Fibroblast of skin of right biceps (primary cell): ENCODE measurements at places on chromosomes 4 and X.

- no peak for DNase-seq
Observed at GRCh38 chr4:3409571-3410091, 32.1 kb upstream of the HGFAC start.

- DNase-seq: peak; percentile 68
Observed at GRCh38 chr4:38101563-38101962, 141.4 kb downstream of the PTTG2 start.

GRCh38 chrX:32582729-32583128 lies 628.6 kb downstream of the DMD start:
- DNase-seq: no peak

GRCh38 chrX:96707804-96708203 lies 23.2 kb downstream of the DIAPH2 start:
- peak; percentile 1 for DNase-seq

DNA sequence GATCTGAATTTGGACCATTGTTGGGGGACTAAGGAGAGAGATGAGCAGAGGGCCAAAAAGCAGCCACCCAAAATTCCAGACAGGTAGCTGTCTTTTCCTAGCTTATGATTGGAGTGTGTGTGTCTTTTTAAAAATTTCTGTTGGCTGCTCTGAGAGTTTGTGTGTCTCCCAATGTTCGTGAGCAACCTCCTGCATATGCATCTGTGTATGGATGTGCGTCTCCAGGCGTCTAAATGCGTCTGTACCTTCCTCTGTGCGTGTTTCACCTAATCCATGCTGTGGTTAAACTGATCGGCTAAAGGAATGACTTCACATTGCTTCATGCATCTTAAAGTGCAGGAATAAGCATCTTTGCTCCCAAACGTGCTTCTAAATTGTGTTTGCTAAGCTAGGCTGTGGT lies 65.5 kb upstream of the LAS1L start:
- DNase-seq: no peak

DNA sequence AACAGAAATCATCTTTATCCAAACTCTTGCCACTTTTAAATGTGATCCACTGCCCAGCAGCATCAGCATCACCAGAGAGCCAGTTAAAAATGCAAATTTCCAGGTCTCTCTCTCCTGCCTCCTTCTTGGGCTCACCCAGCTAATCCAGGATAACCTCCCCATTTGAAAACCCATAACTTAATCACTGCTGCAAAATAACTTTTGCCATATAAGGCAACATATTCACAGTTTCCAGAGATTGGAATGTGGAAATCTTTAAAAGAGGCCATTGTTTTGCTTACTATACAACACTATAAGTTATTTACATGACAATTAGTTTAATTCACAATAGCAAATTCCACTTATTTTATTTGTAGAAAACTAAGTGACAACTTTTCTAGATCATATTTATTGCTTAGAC lies 4.8 kb upstream of the EXOSC9 start:
- DNase-seq: peak; percentile 49

DNA sequence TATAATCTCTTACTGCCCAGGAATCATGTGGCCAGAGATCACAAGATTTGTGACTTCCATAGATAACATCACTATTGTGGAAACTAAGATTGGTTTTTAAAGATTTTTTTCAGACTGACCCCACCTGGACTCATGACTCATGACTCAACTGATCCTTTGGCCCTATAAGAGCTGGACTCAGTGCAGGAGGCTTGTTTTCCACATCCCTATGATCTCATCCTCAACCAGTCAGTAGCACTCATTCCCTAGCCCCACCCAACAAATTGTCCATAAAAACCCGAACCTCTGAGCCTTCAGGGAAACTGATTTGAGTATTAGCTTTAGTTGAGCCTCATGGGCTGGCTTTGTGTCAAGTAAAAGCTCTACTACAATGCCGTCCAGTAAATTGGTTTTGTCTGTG lies 7.9 kb upstream of the NOCT start:
- no peak for DNase-seq

DNA sequence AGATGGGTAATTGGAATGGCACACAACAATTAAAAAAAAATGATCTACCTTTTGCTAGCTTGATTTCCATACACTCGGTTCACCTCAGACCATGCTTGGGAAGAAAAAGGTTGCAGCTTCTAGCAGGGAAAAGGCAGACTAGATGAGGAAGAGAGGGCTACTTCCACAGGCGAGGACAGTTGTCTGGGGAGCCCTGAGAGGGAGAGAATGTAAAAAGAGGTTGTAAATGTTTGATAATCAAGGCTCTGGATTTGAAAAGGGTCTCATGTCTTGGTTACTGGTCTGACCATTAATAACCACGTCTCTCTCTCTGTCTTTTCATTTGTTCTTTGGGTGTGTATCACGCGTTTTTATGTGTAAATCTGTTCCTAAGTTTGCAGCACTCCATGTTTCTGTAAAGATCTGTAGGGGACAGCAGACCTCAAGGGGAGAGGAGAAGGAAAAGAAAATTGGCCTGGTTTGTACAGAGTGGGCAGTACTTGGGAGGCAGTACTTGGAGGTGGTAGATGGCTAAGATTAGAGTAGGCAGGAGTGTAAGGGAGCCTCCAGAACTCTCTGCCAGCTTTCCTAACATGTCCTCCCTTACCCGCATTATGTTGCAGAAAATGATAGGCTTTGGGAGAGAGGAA lies 750 bp downstream of the ARMCX5 start:
- peak; percentile 22 for DNase-seq

DNA sequence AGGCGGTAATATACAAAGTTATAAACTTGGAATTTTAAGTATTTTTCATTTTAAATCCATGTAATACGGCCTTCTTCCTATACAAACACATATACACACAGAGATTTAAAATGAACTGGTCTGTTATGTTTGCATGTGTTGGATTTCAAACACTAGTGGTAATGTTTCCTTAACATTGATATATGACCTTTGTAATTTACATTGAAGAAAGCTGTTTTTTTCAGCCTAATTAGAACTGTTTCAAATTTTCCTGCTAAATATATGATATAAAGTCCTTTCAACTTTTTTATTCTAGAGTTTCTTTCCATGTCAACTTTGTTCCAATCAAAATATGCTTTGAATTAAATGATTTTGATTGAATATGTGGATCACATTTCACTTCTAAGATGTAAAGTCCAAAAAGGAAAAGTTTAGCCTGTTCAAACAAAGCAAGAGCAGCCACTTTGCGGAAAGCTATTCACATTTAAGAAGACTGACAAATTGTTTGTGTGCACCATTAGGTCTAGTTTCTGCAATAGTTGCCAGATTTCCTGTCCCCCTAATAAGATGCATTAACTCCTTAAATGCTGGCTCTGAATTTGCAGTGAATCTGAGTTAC lies 226.0 kb upstream of the MAB21L2 start:
- no peak for DNase-seq

DNA sequence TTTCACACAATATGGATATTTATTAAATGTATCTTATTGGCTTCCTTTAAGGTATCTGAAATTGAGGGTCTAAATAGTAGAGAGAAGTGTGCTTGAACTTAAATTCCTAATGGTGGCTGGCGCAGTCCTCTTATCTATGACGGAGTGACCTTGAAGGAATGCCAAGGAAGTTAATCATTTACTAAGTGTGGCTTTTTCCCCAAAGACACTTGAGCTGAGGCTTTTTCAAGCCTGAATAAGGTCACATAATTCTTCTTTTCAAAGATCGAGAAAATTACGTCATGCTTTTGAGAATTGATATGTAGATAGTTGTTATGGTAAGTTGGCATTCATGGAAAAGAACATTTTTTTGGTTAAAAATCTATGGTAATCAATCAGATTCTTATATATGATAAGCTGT lies 11.7 kb upstream of the PRPS2 start:
- no peak for DNase-seq

- no peak for DNase-seq
Observed at GRCh38 chrX:146109362-146109761, 291.7 kb downstream of the SLITRK2 start.

GRCh38 chr4:2817701-2818350 lies 24.9 kb downstream of the SH3BP2 start:
- DNase-seq: peak; percentile 40

DNA sequence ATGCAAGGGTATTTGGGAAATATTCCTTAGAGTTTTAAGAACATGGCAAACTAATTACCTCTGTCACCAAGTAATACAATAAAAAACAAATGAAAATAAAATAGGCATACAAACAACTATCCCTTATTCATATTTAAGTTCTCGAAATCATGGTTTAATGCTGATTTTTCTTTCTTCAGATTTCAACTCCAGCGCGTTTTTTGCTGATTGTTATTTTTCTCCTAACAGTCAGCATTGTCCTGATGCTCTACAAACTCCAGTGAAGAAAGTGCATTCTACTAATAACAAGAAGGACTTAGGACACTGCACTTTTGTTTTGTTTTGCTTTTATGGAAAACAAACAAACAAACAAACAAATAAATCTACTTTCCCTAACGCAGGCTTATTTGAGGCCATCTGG lies 282.4 kb downstream of the FSTL5 start:
- no peak for DNase-seq

- DNase-seq: peak; percentile 24
Observed at GRCh38 chrX:109270580-109271484, 211.1 kb downstream of the GUCY2F start.

- peak; percentile 32 for DNase-seq
Observed at GRCh38 chr4:75821966-75822365, 80.3 kb downstream of the PPEF2 start.

GRCh38 chr4:118373614-118374255 lies 20.9 kb upstream of the PRSS12 start:
- peak; percentile 76 for DNase-seq

DNA sequence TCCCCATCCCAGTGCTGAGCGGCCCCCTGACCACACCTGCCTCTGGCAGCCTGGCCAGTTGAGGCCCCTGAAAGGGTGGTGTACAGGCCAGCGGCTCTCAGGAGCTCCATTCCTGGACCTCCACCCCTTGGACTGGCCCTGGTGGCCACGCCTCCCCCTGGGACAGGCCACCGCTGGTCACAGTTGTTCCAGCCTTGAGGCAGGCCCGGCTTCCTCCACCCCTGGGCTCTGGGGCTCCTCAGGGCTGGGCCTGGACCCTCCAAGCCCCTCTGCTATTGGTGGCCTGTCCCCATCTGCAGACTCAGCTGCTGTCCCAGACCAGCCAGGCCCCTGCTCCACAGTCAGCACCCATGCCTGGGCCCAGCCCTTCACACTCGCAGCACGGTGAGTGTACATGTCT lies 93.2 kb upstream of the NKX1-1 start:
- DNase-seq: no peak

GRCh38 chrX:19152762-19153161 lies 30.5 kb upstream of the ADGRG2 start:
- DNase-seq: peak; percentile 30

- no peak for DNase-seq
Observed at GRCh38 chr4:3858046-3858730, 92.0 kb downstream of the ADRA2C start.

GRCh38 chrX:82748906-82749505 lies 759.1 kb upstream of the POU3F4 start:
- peak; percentile 17 for DNase-seq

- DNase-seq: no peak
Observed at GRCh38 chr4:133598779-133599178, 449.7 kb downstream of the PCDH10 start.

- DNase-seq: peak; percentile 72
Observed at GRCh38 chrX:153708415-153708814, 15.8 kb downstream of the BCAP31 start.

DNA sequence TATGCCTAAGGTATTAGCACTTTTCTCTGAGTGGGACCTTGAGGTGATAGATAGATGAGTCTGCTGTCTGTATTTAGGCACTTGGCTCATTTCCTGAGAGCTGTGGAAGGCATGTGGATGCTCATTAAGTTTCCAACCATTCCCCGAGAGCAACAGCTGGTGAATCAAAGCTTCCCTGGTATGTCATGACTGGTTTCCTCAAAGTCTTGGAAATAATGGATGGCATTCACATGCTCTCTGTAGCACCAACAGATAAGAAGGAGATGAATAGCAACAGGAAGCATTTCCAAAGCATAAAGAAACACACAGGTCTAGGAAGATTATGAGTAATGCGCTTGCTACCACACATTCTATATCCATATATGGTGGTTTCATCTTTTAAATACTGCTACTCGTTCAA lies 118.3 kb upstream of the ETNPPL start:
- DNase-seq: peak; percentile 98

GRCh38 chrX:71606536-71607216 lies 11.6 kb downstream of the CXCR3 start:
- no peak for DNase-seq

GRCh38 chr4:124940387-124940786 lies 227.9 kb upstream of the ANKRD50 start:
- DNase-seq: peak; percentile 99
